ENCODE measurements at places on chromosomes 4 and X. TPM values are rescaled to one million over a fixed set of nuclear protein-coding genes. Genes with fewer than 3 reads are reported as not detected.

The ADAMTS3 gene
- total RNA-seq = 5.4 TPM

The MBTPS2 gene
- 16.9 TPM for total RNA-seq

The SUPT20HL2 gene
- total RNA-seq = not detected

The CXCL10 gene
- 16.2 TPM for total RNA-seq

The MAGEA12 gene
- not detected for total RNA-seq

The DMRTC1 gene
- not detected for total RNA-seq

The NPY2R gene
- 6.5 TPM for total RNA-seq

The GUCY2F gene
- total RNA-seq = not detected

The H2BW1 gene
- not detected for total RNA-seq

The POLN gene
- 3.2 TPM for total RNA-seq

The USP17L10 gene
- not detected for total RNA-seq

The RPL36A gene
- 1,578 TPM for total RNA-seq

The UGT2B15 gene
- total RNA-seq = not detected

The TEX11 gene
- total RNA-seq = not detected

The BTC gene
- 10.4 TPM for total RNA-seq

The VEGFD gene
- total RNA-seq = 3.0 TPM

The RPS6KA6 gene
- total RNA-seq = 8.5 TPM

The TXK gene
- total RNA-seq = 2.8 TPM

The GAGE1 gene
- total RNA-seq = not detected

The TLL1 gene
- 10.6 TPM for total RNA-seq

The SPANXN4 gene
- total RNA-seq = not detected

The RAB40A gene
- 4.3 TPM for total RNA-seq

The AFP gene
- total RNA-seq = not detected

The CFI gene
- total RNA-seq = 2.2 TPM

The NUDT9 gene
- 15.5 TPM for total RNA-seq

The FAM9C gene
- total RNA-seq = not detected

The CAPN6 gene
- total RNA-seq = 0.14 TPM

The BCAP31 gene
- 82.7 TPM for total RNA-seq

The SATL1 gene
- not detected for total RNA-seq

The ARR3 gene
- not detected for total RNA-seq

The EVC2 gene
- total RNA-seq = 21.4 TPM

The EREG gene
- total RNA-seq = 1.1 TPM

The SPANXN3 gene
- total RNA-seq = not detected

The ADAM29 gene
- not detected for total RNA-seq

The TCEAL9 gene
- 118 TPM for total RNA-seq

The PAGE1 gene
- not detected for total RNA-seq

The CCDC149 gene
- 30.1 TPM for total RNA-seq

The ZDHHC9 gene
- total RNA-seq = 38.4 TPM

The MED12 gene
- 48.8 TPM for total RNA-seq

The COL25A1 gene
- total RNA-seq = 0.81 TPM

The XAGE2 gene
- not detected for total RNA-seq

The GAGE2A gene
- not detected for total RNA-seq

The CYSLTR1 gene
- 3.5 TPM for total RNA-seq

The IQSEC2 gene
- total RNA-seq = 12.2 TPM

The MAML3 gene
- total RNA-seq = 14.1 TPM

The GPR143 gene
- not detected for total RNA-seq

The XKRX gene
- 0.14 TPM for total RNA-seq

The PHKA2 gene
- total RNA-seq = 28.3 TPM

The TCEAL7 gene
- total RNA-seq = 2.8 TPM

The CLGN gene
- 0.21 TPM for total RNA-seq

The ATP6AP1 gene
- total RNA-seq = 75.7 TPM

The MED14 gene
- total RNA-seq = 94.1 TPM

The PAGE5 gene
- not detected for total RNA-seq

The APELA gene
- not detected for total RNA-seq

Measured in thoracic aorta (tissue), 2 donors.